ENCODE measurements at places on chromosomes 1 and 21.

DNA sequence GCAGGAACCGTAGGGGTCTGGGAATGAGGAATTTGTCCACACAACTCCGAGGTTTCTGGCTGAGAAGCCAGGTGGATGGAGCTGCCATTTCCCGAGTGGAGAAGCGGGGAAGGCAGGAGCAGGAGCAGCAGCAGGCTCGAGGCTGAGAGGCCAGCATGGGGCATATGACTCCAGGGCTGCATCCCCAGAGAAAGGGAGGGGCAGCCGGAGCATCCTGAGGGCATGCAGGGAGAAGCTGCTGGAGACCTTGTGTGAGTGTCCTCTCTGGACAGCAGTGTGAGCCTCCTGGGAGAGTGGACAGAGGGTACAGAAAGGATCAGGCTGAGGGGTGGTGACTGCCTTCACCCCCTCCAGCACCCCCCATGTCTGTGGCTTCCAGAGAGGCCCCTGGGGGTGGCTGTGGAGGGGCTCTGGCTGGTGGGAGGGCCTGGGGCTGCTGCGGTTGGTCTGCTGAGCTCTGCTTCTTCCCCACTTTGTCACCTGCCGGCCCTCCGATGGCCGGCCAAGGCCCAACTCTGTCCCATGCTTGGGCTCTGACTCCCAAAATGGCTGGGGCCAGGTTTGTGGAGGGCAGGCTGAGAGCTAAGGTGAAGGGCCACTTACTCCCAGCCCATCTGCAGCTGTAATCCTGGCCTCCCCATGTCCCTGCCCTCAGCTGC lies 633.1 kb downstream of the MATN1 start:
- no peak for DNase-seq

- DNase-seq: no peak
Measured at GRCh38 chr1:37189111-37189510, 154.8 kb upstream of the GRIK3 start.

GRCh38 chr21:45365608-45366241 lies 39.2 kb upstream of the COL18A1 start:
- no peak for DNase-seq

DNA sequence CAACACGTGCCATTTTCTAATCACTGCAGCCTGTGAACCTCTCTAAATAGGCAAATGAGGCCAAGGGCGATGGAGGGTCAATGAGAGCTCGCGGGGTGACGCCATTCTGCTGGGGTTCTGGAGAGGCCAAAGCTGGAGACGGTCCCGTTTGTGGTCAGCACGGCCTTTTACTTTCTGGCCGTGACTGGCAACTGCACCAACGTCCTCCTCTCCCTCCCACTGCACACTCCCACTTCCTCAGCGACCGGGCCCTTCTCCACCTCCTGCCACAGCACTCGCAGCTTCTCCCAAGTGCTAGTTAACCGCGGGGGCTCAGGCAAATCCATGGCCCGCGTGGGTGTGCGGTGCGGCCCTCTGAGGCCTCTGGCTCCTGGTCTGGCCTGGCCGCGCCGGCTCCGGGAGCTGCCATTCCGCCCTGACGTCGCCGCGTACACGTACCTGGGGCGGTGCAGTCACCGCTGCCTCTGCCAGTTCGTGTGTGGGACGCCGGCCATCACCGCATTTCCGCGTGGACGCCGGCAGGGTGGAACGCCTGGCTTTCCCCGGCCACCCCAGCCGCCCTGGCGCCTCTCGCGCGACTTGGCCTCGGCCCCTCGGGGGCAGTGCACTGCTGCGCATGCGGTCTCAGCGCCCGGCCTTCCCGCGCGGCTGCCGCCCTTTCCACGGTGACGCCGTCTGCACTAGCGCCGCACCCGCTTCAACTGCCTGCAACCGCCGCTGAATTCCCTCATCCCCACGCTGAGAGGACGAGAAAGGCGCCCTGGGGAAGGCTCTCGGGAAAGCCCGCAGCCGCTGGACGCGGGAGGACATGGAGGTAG lies 18.2 kb downstream of the OR2C3 start:
- DNase-seq: no peak

GRCh38 chr1:34745666-34746065 lies 9.2 kb upstream of the GJB5 start:
- no peak for DNase-seq

GRCh38 chr21:32476661-32477423 lies 64.3 kb downstream of the EVA1C start:
- no peak for DNase-seq

DNA sequence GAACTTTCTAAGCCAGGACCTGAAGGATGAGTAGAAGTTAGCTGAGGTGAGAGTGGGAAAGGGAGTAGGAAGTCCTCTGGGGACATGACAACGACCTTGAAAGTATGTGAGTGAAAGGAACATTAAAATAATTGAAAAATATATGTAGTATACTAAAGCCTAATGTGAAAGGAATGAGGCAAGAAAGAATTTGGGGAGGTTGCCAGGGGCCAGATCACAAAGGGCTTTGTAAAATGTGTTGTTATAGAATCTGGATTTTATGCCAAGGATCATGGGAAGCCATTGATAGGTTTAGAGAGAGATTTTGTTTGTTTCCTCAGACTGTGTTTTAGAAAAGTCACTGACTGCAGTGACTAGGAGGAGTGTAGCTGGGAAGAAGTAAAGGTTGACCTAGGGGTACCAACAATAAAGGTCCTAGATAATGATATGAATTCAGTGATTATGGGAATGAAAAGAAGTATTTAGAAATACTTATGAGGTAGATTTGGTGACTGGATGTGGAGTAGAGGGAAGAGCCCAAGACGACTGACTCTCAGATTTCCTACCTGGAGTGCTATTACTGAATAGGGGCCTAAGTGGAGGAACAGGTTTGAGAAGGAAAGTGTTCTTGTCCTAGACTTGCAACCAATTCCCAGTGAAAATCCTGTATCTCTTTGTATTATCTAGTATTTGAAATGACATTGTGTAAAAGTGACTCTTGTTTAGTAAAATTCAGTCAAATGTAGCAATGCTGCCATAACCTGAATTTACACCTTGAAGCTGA lies 179.8 kb downstream of the PHTF1 start:
- DNase-seq: no peak
